ENCODE measurements at places on chromosomes 12 and 14.
A peak's percentile ranks its signal among the peaks of the same experiment; 100 is the strongest.

GRCh38 chr12:124316257-124316900, 21.5 kb downstream of the RFLNA start:
- no peak for DNase-seq

GRCh38 chr14:96806836-96807235, 9.7 kb downstream of the VRK1 start:
- no peak for DNase-seq

GRCh38 chr12:116416166-116416565, 138.7 kb upstream of the MED13L start:
- DNase-seq: no peak

- DNase-seq: no peak
These were observed 181.1 kb upstream of the ARID2 start for GRCh38 chr12:45548426-45548825.

DNA sequence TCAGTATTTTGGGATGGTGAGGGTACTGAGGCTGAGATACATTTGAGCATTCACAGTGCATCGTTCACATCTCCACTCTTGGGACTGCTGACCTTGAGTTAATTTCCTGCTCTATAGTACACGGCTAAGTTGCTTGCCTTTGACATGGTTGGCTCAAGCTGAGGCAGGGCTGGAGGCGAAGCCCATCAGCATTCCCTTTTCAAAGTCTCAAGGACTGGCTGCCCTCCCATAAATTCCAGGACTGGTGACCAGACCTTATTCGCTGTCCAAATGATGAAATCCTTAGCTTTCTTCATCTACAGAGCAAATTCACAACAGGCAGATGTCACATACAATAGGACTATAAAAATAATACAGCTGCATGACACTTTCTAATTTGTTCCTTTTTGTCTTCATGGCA, 85.9 kb downstream of the SSPN start:
- DNase-seq: no peak

GRCh38 chr12:32765906-32766305, 10.2 kb upstream of the YARS2 start:
- DNase-seq: no peak

DNA sequence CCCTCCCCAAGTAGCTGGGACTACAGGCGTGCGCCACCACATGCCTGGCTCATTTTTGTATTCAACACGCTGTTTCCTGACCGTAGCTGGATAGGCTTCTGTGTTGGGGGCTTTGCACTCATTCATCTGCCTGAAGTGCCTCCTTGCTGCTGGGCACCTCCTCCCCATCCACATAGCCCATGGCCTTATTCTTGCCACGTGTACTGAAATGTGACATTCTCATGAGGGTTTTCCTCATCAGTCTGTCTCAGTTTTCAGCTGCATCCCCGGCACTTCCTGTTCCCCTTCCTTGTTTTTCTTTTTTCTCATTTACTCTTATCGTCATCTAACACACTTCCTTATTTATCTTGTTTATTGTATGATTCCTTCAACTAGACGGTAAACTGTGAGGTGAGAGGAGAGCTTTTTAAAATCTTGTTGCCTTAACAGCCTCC, 36.6 kb downstream of the RCOR1 start:
- no peak for DNase-seq

GRCh38 chr14:80269353-80269925, 58.1 kb upstream of the DIO2 start:
- no peak for DNase-seq

DNA sequence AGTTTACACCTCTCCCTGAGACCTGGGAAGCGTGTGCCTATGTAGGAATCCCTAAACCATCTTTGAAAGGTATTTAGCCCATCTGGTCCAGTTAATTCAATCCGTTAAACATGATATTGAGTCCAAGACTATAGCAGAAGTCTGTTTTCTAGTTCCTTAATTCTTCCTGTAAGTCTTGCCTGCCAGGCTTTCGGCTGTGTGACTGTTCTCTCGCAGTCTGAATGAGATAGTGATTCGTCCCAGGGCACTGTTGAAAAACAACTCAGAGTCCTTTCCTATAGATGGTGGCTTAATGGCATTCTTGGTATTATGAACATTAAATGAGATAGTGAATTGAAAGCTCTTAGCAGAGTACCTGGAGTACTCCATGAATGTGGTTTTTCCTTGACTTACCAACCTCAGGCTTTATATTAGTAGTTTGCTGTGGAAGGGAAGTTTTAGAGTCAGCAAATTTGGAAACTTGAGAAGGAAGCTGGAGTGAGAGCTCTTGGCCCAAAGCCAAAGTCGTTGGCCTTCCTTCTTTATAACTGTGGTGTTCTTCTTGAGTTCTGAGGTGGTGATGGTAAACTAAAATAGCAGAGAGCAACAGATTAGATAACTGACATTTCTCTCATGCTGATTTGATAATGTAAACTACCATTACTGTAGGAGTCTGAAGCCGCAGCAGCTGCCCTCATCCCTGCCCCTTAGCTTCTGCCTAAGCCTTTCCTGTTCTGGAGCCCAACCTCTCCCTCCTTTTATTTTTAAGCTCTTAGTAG, 76.5 kb downstream of the TGFB3 start:
- DNase-seq: no peak

DNA sequence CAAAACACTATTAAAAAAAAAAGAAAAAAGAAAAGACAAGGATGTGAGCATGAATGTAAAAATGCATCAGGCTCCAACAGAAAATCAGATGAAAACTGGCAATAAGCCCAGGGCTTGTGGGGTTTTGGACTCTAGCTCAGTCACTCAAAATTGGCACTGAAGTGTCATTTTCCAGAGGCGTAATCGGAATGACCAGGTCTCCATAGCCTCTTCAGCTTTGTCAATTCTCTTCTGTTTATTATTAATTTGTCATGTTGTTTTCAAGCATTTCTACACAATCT, 137.2 kb upstream of the TRHDE start:
- no peak for DNase-seq

DNA sequence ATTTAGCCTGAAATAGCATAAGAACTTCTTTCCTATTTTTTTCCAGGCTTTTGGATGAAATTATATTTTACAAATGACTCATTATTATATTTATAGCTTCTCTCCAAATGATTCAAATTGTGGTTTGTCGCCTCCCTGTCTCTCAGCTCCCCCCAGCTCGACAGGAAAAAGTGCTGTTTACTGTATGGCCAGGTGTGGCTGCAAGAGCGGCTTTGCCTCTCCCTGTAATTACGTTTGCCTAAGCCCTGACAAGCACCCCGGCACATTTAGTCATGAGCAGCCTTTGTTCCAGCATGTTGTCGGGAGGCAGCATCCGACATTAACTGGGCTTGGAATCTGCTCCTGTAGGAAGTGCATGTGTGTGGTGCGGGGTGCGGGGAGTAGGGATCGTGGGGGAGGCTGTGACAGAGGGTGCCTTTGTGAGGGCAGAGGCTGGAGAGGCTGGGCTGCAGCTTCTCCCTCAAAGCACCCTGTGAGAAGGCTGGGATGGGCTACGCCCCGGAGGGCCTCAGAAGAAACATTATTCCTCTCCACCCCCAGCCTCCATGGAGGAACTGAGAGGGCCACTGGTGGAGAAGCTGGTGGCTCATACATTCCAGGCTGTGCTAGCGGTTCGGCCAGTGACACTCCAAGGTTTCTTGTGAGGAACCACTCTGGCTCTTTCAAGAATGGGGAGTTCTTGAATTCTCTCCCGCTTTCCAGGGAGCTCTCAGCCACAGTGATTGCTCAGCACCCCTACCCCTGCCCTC, 42.1 kb upstream of the CTDSP2 start:
- no peak for DNase-seq

DNA sequence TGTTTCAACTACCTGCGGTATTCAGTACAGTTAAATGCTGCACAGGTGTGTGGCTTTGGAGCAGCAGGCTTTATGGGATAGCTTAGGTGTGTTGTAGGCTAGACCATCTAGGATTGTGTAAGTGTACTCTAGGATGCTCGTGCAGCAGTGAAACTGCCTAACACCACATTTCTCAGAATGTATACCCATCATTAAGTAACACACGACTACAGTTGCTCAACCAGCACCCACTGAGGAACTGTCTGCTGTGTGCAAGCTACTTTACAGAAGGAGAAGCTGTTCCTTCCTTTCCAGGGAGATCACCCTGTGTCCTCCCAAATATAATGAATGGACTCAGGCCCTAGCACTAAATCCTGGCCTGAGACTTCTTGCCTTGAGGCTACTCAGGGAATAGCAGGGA, 94.8 kb downstream of the SLC24A4 start:
- no peak for DNase-seq

DNA sequence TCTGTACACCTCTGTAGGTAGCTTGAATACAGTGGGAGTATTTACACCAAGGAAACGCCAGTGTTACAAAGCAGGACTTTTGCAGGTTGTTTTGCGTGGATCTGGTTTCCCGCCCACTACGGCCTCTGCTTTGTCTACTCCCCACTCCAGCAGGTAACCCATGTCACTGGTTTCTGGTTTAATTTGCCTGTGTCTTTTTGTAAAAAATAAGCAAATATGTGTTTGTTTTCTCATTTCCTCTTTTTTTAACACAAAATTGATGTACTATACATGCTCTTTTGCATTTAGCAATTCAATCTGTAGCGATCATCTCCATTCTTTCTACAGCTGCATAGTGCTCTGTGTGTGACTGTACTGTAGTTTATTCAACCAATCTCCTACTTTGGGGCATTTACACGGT, 43.4 kb upstream of the SCN8A start:
- DNase-seq: no peak

DNA sequence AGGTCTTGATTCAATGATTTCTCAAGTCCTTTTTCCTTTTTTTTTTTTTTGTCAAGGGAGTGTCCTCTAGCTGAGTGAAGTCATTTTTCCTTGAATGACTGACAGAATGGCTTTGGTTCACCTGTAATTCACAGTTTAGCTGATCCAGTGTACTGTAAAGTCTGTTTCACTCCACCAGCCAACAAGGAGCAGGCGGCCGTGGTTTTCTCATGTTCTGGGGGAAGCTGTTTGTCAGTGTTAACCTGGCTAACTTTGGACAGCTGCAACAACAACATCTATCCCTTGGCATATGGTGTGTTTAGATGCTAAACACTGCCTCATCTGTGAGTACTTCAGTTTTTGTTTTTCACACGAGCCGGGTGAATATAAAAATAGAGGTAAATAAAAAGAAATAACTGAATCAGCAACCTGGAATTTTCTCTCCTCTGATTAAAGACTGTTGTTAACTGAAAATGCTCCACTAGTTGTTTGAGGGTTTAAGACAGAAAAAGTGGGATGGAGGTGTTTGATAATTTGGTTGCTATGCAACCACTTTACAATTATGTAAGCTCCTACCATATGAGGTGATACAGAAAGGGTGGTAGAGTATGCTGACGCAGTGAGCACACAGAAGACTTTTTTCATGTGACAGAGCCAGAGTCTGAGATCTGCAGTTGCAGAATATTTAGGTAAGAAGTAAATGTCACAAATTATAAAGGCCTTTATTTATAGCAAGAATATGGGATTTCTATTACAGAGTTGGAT, 50.3 kb upstream of the SLC2A13 start:
- no peak for DNase-seq

DNA sequence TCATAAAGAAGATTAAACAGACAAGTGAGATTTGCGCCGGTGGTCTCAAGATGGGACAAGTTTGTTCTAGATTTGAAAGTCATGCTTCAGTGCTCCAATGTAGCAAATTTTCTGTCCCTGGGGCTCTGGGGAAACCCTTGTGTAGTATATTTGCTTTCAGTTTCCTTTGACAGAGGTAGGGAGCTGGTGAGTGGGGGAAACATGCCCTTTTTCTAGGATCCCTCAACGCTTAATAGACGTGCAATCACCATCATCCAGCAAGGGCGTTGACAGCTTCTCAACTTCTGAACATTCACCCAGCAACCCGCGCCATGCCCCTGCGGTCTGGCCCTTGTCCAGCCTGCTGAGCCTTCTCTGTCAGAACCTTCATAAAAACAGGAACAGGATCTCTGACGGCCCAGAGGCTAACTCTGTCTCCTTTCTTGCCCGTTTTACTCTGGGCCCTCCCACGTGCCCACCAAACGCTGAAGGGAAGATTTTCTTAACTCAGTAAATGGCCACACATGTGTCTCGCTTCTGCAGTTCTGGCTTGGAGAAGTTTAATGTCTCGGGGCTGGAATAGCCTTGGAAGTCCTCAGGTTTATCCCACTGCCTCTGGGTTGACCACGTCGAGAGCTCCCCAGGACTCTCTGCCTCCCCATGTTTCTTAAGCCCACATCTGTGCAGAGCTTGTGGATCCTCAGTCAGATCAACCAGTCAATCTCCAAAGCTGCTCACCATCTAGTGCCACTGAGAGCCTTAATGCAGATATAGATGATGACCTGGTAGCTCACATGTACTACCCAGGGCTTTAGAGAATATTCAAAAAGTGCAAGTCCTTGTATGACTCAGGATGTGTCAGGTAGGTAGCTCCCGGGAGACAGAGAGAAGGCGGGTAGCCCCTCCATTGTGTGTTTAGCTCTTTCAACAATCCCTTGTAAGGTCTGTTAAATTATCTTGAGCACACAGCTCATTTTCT, 58.1 kb upstream of the CCND2 start:
- no peak for DNase-seq

DNA sequence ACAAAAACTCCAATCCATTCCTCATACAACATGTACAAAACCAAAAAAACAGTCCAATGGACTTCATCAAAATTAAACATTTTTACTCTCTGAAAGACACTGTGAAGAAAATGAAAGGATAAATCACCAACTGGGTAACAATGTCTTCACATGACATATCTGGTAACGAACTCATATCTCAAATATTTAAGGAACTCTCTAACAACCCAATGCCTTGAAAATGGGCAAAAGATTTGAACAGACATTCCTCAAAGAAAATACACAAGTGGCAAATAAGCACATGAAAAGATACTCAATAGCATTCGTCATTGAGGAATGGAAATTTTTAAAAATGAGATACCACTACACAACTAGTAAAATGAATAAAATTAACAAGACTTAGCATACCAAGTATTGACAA, 198.7 kb upstream of the RASSF8 start:
- DNase-seq: no peak

DNA sequence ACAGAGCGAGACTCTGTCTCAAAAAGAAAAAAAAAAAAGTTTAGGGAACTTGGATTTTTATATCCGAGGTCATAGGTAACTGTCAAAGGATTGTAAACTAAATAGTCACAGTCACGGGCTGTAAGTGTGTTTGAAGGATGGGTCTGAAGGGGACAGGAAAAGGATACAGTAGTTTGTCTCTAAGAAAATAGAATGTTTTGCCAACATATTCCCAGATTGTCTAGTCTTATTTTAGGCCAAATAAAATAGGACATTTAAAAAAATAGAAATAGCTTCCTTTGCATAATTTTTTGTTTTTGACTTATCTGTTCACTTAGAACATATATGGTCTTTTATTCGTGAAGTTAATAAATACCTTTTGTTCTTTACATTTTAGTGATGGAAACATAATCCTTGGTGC, 24.2 kb upstream of the REP15 start:
- no peak for DNase-seq

DNA sequence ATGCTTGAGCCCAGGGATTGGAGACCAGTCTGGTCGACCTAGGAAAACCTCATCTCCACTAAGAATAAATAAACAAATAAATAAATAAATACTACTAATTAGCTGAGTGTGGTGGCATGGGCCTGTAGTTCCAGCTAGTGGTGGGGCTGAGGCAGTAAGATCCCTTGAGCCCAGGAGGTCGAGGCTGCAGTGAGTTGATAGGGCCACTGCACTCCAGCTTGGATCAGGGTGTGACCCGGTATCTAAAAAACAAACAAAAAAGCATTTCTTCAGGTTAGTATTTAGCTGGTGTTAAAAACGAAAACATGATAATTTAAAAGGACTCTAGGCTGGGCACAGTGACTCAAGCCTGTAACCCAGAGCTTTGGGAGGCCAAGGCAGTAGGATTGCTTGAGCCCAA, 1.2 kb upstream of the FGD4 start:
- no peak for DNase-seq

GRCh38 chr14:75247286-75247922, 31.2 kb upstream of the FOS start:
- DNase-seq: peak; percentile 50

- no peak for DNase-seq
These were observed 18.5 kb upstream of the CD69 start for GRCh38 chr12:9779209-9779608.

Data from hematopoietic multipotent progenitor cell (in vitro differentiated cells).